ENCODE measurements at places on chromosomes 4 and X.

- DNase-seq: no peak
Measured at GRCh38 chr4:32340591-32340990, 1620.4 kb downstream of the PCDH7 start.

GRCh38 chr4:48931459-48931858 lies 24.9 kb upstream of the OCIAD2 start:
- no peak for DNase-seq

DNA sequence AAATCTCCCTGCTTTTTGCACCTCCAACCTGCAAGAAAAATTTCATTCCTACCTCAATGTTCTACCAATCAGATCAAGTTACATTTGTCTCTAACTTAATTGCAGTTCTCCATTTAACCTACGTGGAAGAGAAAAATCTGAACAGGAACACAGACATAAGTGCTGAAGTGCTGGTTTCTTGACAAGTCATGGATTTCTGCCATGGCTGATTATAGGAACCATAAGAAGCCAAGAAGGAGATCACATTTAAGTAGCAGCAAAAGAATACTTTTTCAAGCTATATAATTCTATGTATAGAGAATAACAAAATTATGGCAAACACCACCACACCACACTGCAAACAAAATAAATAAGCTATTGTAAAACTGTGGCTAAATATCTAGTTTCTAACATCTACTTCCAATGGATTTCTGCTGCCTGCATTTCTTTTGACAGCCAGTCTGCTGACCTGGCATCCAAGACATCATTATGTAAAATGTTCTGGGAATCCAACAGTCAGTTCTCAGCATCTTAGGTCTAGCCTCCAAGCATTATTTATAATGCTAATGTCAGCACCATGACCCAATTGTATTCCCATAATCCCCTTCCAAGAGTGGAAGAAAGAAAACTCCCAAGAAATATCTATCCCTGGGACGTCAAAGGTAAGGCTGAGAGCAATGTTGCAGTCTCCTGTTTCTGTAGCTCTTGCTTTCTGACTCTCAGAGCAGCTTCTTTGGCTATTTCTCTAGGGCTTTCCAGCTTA lies 50.8 kb upstream of the GAB1 start:
- no peak for DNase-seq

DNA sequence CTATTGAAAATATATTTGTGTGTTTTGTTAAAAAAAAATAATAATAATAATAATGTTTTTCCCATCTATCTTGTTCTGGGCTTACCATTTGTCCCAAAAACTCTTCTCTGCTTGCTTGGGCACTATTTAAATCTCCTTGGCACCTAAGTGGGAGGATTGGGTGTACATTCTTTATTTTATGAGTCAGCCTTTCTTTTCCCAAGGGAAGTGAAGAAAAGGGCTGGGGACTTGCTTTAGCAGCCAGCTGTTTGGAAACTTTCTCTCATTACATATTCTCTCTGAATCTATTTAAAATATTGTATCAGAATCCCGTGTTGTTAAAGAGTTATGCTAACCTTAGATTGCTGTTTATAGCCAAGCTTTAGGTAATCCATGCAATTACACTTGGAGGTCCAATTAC lies 2332.4 kb downstream of the ARAP2 start:
- no peak for DNase-seq

GRCh38 chrX:153245288-153245731 lies 66.2 kb downstream of the MAGEA1 start:
- no peak for DNase-seq

GRCh38 chr4:181331214-181331613 lies 912.0 kb upstream of the TENM3 start:
- no peak for DNase-seq

DNA sequence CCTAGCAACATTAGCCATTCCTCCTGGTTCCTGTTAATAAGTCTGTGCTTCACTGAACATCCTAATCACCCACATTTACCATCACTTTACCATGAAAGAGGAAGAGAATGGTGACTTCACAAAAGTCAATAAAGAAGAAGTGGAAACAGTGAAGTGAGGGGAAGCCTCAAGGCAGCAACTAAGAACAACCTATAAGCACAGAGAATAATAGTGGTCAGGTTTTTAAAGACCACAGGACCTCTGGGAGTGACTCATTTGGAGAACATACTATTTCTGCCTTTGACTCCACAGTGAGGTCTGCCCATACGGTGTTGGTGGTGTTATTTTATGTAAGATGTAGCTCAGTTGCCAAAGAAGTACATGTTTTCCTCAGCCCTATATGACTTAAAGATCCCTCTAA lies 86.0 kb upstream of the TET2 start:
- no peak for DNase-seq

Measured in uterus (tissue), 4 donors.